Omental fat pad (tissue), 4 donors: ENCODE measurements at places on chromosomes 3 and 15. TPM values are rescaled to one million over a fixed set of nuclear protein-coding genes. Genes with fewer than 3 reads are reported as not detected.

DNA sequence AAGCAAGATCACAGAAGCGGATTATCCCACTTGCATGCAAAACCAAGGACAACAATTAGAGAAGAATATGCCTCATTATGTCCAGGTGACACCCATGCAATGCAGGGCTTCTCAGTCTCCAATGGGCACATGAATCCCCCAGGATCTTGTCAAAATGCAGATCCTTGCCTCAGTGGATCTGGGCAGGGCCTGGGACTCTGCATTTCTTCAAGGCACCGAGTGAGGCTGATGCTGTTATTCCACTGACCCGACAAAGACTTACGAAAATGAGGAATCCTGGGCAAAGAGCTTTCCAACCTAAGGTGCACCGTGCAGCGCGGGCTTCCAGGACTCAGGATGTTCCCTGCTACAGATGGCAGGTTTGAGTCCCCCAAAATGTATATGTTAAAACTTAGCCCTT lies 99.2 kb downstream of the ATP10A start:
- no peak for DNase-seq

DNA sequence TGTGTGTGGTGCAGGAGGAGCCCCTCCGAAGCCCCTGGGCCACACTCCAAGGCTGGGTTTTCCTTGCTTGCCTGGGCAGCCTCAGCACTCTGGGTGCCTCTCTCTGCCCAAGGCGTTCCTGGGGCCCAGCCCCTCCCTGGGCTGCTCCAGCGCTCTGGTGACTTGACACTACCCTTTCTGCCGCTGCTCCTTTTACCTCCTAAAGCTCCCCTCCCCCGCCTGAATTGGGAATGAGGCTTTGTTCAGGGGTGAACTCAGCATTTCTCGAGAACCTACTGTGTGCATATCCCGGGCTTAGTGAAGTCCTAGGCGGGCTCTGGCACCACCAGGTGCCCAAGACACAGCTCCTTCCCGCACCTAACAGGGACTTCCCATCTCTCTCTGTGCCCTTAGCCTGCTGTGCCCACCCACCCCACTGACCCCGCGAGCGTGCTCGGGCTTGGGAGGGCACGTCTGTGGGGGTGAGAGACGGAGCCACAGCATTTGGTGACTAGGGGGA lies 1.2 kb upstream of the BAHD1 start:
- no peak for DNase-seq

- no peak for DNase-seq
Observed at GRCh38 chr3:48140336-48140757, 47.9 kb downstream of the CDC25A start.

SCAMP5 gene
- 2.0 TPM for total RNA-seq

GRCh38 chr15:91864664-91865063 lies 11.2 kb downstream of the SLCO3A1 start:
- no peak for DNase-seq

DNA sequence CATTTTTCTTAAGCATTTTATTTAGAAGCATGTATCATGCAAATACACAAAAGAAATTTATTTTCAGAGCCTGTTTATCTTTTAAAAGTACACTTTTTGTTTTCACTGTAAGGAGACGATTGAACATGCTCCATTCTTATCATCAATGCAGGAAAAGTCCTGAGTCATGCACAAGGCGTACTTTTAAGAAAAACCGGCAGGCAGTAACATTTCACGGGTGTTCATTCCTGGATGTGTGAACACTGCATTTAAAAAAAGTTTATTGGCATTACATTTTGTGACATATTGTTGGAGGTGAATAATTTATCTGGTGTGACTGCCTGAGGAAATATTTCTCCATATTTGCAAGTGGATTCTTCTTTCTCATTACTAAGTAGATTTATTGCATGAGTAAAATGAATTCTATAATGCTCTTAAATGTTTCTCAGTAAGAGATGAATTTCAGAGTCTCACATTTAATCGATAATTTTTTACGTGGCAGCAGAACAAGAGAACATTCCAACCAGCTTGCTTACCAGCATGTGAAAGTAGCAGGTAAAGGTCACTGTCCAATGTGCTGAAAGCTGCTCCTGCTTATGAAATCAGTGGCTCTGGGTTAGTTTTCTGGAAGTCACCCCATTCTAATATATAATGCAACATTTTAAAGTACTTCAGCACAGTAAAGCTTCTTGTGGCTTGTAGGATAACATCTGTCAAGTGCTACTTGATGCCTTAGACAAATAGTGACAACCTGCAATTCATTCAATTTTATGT lies 87.0 kb downstream of the SV2B start:
- no peak for DNase-seq

GRCh38 chr3:34504775-34505174 lies 706.3 kb downstream of the PDCD6IP start:
- DNase-seq: no peak

DNA sequence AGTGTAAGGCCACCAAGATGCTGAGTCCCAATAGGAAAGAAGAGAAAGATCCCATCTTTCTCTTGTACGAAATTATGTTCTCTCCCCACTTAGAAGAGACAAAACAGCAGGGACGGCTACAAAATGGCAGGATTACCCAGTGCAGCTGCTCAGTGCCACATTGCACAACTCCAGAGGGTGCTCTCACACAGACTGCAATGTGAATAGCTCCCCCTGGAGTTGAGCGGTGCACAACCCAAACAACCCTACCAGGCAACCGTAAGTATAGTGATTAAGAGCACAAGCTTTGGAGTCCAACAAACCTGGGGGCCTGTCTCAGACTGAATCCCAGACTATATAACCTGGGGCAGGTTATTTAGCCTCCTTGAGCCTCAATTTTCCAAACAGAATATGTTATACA lies 3.1 kb upstream of the BHLHE40 start:
- no peak for DNase-seq

THSD4 gene
- total RNA-seq: 49.2 TPM

FYCO1 gene
- total RNA-seq: 44.7 TPM

DNA sequence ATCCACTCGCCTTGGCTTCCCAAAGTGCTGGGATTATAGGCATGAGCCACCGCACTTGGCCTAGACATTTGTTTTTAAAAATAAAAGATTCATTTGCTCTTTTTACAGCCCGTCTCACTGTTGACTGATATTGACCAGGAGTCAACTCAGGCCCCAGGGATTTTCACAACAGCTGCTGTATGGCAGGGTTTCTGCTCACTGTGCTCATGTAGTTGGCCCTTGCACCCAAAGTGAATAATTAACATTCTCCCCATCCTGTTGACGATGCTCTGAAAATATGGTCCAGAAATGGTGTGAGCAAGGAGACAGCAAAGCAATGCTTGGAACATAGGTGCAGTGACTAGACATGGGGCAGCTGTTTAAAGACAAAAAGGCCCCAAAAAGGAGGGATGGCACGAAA lies 2.9 kb upstream of the CCR5 start:
- no peak for DNase-seq

ANKUB1 gene
- total RNA-seq: not detected

DNA sequence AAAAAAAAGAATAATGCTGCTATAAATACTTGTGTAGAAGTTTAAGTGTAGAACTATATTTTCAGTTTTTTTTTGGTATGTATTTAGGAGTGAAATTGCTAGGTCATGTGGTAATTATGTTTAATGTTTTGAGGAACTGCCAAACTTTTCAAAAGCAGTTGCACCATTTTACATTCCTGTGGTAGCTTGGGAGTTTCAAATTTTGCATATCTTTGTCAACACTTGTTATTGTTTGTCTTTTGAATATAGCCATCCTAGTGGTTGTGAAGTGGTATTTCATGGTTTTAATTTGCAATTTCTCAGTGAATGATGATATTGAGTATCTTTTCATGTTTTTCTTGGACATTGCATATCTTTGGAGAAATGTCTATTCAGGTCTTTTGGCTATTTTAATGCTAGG lies 30.4 kb downstream of the SKIL start:
- DNase-seq: no peak

- no peak for DNase-seq
Observed at GRCh38 chr3:126156468-126156867, 23.9 kb downstream of the ALDH1L1 start.

GRCh38 chr3:71652781-71653413 lies 69.4 kb upstream of the FOXP1 start:
- no peak for DNase-seq

ACOX2 gene
- 12.5 TPM for total RNA-seq

DNA sequence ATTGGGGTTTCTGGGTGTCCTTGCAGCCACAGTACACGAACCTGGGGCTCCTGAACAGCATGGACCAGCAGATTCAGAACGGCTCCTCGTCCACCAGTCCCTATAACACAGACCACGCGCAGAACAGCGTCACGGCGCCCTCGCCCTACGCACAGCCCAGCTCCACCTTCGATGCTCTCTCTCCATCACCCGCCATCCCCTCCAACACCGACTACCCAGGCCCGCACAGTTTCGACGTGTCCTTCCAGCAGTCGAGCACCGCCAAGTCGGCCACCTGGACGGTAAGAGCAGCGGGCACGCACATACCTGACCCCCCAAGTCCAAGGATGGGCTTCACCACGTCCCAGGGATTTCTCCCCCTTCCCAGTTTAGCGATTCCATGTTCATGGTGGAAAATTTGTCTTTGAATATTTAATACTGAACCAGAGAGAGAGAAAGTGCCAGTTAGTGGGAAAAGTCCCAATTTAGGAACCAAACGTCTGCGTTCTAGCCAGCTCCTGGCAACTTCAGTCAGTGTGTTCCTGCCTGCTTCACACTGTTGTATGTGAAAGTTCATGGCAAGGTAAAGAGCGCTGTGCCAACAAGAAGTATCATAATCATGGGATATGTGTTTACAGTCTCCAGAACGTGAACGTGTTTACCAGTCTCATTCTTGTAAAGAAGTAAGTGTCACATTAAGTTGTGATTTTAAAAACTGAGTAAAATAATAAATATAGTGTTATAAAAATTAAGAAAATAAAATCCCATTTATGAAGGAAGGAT lies 177.2 kb downstream of the TP63 start:
- no peak for DNase-seq

GRCh38 chr3:32910954-32911353 lies 40.5 kb upstream of the CCR4 start:
- no peak for DNase-seq

- DNase-seq: no peak
Observed at GRCh38 chr3:39108200-39108710, 775 bp downstream of the TTC21A start.

DNA sequence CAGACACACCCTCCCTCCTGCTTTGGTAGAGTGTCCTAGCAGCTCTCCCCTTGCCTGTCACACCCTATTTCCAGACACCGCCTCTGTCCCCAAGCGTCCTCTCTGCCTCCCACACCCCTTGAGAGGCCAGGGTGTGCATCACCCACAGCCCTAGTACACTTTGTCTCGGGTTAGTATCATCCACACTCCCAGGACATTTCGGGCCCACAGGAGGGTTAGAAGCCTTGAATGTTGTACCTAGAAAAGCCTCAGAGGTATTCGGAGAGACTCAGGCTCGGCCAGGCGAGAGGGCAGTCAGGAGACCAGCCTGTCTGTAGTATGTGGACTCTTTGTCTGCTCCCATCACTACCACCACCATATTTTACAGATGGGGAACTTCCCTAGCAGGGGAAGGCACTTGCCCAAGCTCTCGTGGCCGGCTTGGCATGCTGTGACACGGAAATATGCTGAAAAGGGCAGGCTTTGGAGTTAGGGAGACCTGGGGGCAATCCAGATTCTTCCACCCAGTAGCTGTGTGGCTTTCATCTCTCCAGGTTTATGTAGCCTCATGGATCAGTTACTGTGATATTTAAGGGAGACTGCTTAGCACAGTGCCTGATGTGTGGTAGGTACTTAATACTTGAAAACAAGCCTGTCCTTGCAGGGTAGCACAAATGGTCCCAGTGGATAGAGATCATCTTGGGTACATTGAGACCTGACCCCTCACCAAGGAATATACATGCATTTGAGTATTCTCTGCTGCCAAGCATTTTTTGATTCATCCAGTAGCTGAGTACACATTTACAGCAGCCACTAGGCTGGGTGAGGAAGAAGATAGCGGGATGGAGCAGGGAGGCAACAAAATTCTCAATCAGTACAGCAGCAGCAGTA lies 1.4 kb downstream of the TMEM43 start:
- DNase-seq: no peak

DNA sequence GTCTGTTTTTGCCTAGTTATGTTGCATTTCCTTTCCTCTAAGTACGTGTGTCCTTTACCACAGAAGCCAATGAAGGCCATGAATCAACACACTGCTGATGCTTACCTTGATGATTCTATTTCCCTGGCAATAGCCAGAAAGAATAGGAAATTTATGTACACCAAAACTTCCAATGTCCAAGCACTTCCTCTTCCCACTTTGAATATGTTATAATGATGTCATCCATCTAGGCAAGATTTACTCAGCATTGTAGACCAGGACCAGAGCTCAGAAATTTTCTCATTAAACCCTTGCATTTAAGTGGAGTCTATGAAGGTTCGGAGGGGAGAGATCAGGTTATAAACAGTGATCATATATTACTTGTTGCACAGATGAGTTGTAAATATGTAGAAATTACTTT lies 126.0 kb downstream of the THRB start:
- DNase-seq: no peak

DNA sequence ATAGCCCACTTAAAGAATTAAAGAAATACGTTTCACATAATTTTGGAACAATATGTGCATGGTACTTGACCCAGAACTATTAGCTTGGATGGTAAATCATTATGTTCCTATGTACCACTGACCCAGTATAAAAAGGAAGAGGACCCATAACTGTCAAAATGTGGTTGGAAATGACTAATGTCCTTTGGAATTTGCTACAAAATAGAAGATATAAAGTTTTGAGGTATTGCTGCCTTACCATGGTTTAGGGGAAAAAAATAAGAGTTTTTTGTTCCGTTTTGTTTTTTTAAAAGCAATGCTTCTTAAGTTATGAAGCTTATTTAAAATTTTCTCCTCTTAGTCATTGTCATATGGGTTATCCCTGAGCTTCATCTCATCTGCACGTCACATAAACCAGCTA lies 15.8 kb upstream of the TFDP2 start:
- no peak for DNase-seq

- no peak for DNase-seq
Observed at GRCh38 chr3:18809640-18810305, 338.5 kb upstream of the KCNH8 start.

DNA sequence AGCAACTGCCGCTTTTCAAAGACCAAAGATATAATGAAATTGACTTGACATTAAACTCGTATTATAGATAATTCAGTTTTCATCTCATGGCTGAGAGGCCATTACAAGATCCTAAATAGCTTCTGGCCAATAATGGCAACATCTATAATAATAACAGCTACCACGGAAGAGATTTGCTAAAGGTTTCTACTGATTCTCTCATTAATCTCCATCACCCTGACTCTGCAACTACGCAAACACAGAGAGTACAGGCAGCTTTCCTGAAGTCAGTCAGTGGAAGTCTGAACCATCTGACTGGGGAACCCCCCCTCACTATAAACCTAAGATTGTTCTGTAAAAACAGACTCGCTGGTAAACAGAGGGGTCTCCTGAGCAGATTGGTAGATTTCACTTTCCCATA lies 257.1 kb downstream of the MAGI1 start:
- no peak for DNase-seq

CPLX3 gene
- total RNA-seq: not detected
